ENCODE measurements at places on chromosomes 3 and 15.
A peak's percentile ranks its signal among the peaks of the same experiment; 100 is the strongest.

DNA sequence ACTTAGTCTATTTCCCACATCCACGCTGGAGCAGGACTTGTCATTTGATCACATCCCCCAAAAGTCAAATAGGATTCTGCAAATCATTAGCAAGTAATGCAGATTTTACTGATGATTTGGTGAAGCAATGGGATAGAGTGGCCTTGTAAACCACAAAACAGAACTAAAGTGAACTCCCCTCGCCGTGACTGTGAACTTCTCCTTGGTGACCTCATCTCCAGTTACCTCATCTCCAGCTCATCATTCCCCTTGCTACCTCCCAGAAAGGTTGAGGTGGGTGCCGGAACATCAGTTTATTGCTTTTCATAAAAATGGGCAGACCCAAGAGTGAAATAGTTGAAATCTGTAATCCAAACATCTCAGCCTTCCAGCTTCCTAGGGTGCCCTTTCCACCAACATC is 36.7 kb upstream of the ADPGK start:
- no peak for DNase-seq

- no peak for DNase-seq
Measured at GRCh38 chr3:14902719-14903118, 44.7 kb upstream of the NR2C2 start.

DNA sequence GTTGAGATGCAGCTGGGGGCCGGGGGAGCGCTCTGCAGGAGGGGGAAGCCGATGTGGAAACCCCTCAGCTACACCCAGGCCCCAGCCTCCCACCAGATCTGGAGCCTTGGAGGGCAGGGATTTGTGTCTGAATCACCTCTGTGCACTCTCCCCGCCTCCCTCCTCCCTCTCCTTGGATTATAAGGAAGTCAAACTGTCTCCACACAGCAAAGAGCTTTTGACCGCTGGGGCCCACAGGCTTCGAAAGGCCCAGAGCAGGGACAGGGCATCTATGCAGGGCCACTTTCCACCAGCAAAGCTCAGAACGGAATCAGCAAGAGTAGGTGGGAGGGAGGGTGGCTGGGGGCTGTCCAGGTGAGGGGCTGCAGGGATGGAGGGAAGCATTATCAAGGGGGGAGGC is 68.9 kb downstream of the IQSEC1 start:
- DNase-seq: peak; percentile 26

DNA sequence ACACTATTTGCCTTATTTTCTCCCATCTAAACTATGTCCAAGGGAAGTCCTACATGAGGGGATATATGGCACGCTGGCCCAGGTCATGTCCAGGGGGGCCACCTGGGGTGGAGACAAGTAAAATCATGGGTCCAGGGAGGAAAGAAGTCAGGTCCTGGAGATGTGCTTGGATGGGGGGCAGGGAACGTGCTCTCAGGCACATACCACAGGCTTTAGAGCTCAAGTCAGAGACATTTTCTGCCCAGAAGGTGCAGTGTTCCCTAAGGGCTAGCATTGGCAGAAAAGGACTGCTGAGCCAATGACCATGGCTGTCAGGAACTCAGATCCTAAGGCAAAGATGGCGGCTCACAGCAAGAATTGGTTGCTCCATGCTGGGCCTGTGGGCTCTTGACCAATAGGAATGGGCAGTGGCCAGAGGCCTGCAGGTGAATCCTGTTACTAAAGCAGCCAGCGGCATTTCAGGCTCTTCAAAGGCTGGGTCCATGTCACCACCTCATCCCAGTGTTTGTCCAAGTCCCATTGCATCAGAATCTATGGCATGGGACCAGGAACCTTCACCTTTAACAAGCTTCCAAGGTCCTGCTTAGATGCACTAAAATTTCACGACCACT is 175.0 kb downstream of the RPLP1 start:
- no peak for DNase-seq

DNA sequence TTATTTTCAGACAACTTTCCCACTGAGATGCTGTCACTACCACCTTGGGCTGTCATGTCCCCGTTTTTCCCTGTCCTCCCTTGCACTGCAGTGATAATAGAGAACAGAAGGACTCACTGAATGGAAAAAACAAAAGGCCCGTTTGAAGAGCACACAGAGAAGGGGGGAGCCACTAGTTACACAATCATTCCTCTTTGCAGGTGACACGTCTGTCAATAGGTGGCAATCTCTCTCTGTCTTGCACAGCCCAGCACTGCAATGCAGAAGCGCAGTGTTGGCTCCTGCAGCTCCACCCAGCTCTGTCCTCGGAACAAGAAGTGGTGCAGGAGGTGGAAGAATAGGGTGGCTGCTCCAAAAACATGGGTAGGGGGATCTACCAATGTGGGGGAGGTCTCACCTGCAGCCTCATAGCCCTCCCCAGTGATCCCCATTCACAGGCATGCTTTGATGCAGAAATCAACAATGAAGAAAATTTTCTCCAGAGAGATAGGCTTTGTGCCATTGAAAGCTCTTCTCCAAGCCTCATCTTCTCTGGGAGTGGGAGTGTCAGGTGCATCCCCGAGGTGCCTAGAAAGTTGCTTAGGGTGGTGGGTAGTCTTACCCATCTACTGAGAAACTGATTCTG is 31.8 kb downstream of the FSTL1 start:
- peak; percentile 80 for DNase-seq

DNA sequence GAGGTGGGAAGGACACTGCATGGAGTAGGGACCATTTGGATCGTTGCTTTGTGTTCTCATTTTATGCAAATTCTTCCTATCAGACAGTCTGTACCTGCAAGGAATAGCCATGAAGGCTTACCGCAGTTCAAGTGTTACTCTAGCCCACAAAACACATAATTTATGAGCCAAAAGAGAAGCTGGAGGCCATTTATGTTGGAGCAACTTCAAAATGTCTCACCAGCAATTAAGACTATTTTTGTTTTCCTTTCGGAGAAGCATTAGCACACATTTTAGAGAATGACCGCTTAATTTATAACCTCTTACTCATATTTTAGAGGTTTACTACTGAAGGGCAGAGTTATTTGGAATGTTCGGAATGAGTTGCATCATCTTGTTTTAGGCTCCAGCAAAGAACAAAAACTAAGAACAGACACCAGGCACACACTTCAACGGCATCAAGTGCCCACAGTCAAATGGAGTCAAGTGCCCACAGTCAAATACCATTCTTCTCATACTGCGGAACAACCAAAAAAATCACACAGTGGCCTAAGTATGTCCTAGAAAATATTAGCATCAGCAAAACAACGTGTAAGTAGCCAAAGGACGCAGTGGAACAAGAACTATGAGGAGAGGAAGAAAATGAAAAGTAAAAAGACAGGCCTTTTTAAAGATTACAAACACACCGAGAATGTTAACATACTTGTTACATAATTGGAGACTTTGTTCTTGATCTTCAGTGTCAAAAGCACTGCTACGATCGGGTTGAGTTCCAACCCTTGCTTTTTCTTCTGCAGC is 17.5 kb upstream of the GOLGA8J start:
- DNase-seq: no peak

DNA sequence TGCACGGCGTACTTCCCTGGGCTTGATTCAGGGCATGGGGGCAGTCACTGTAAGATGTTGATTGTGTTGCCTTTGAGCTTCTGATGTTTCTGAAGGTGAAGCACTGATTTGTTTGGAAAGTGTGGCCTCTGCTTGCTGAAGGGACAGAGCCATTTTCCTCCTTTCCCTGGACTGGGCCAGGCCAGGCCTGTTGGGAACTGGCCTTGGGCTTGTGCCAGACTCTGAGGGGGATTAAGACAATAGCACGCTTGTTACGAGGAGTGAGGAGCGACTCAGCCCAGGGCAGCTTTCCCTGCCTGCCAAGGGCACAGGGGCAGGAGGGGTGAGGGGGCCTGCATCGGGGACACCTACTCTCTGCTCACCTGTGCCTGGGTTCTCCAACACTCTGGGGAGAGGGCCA is 42.9 kb downstream of the LINGO1 start:
- peak; percentile 83 for DNase-seq

DNA sequence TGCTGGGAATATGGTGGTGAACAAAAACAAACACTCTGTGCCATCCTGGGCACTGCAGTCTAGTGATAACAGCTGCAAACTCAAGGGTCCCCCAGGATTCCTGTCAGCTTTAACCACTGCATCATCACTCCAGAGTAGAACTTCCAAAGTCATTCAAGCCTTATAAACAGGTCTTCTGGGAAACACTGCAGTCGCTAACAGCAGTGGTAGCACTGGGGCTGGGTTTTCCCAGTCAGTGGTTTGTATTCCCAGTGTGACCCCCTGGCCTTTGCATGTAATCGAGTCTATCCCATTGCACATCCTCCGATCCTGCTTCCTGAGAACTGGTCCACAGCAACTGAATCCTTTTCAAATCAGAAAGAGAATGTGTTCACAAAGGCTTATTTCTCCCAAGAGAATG is 623.5 kb downstream of the EDEM1 start:
- DNase-seq: no peak

- no peak for DNase-seq
Measured at GRCh38 chr3:130557336-130558035, 40.5 kb downstream of the COL6A6 start.

GRCh38 chr15:48479751-48480150 is 148.5 kb downstream of the DUT start:
- DNase-seq: no peak

DNA sequence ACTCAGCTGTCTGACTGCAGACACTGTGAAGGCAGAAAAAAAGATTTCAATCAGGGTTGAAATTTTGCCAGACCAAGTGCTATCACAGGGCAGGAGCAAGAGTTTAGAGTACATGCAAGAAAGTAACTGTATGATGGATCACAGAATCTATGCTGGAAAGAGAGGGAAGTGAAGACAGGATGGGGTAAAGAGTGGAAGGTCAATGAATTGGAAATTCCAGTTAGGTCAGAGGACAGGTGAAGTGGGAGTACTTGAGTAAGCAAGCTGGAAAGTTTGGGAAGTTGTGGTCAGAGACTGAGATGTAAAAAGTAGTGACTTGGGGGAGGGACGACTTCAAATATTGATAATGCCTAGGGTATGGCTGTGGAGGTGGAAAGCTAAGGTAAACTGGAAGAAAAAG is 7.2 kb downstream of the SPG11 start:
- DNase-seq: no peak

- no peak for DNase-seq
Measured at GRCh38 chr3:179083977-179084376, 12.4 kb upstream of the ZMAT3 start.

GRCh38 chr3:172786036-172786435 is 35.5 kb downstream of the ECT2 start:
- DNase-seq: no peak

- DNase-seq: peak; percentile 96
Measured at GRCh38 chr15:69096196-69096595, 64.2 kb upstream of the GLCE start.

DNA sequence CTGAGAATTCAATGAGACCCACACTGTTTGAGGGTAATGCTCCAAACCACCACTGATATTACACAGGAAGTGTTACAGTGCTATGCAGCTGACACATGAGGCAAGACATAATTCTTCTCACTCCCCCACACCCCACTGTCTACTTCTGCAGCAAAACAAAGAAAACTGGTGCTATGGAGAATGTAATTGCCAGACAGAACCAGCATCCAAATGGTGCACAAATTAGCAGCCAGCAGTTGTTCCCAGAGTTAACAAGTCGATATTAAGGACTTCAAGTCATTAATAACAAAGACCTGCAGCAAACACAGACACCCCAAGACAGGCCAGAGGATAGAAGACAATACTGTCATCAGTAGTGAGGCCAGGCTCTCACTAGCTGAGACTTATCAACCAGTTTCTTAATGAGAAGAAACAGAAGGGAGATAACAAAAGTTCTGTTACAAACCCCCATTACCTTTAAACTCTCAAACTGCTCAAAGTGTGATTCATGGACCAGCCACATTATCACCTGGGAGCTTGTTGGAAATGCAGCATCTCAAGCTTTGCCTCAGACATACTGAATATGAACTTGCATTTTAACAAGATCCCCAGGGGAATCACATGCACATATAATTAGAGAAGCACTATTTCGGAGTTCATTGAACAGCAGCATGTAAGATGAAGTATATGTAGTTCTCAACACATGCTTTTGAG is 58.7 kb upstream of the FNDC3B start:
- DNase-seq: no peak

DNA sequence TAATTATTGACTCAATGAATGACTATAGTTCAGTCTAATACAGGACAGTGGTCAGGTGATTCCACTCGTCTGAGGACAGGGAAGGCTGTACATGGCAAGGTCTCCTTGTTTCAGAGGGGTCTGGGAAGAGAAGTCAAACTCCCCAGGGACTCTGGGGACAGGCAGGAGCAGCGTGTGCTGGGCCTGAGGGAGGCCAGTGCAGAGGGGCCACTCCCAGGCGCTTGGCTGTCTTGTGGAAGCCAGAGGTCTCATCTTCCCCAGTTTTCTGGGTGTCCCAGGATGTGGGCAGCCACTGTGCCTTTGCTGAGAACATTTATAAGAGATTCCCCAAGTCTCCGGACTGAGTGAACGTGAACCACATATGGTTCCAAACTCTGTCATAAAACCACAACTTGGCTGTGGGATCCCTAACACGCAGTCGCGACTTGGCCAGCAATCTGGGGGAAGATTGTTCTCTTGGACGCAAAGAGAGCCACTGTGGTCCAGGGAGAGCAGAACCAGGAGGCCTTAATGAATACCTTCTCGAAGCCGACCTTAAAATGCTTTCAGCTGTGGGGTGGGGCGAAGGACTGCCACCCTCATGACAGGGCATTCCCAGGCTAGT is 30.4 kb downstream of the BHLHE40 start:
- DNase-seq: no peak

GRCh38 chr15:63991706-63992105 is 54.6 kb downstream of the DAPK2 start:
- DNase-seq: no peak

DNA sequence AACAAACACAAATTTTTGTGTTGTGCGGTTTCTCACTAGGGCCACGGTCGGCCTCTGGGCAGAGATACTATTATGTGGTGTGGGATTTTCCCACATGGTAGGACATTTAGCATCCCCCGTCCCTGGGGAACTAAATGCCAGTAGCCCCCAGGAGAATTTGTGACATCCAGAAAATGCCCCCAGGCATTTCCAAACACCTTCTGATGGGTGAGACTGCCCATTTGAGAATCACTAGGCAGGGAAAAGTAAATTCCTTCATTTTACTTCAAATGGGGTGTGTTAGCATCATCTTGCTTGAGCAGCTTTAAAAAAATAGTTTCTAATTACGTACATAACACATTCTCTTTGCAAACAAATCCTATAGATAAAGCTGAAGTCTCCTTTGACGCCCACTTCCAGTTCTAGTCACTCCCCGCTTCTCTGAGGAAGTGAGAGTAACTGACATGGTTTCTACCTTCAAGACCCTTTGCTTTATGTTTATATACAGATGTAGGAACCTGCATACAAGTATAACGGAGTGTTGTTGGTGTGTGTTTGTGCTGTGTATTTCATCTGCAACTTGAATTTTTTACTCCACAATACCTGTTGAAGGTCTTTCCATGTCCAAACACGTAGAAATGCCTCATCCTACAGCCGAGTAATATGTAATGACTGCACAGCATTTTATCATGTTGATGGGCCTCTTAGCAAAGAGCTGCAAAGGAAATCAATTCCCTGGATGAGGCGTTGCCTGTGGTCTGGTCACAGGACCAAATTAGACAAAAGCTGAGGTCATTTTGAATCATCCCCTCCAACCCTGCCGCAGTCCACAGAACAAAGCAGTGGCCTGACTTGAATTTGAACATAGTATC is 31.4 kb upstream of the ZBTB38 start:
- DNase-seq: no peak

Data from NCI-H524 (cell line).